Activated T-helper 17 cell treated with anti-CD3 and anti-CD28 coated beads, Interleukin-2, amount 50 U/mL, for 72 hours (primary cell): ENCODE measurements at places on chromosomes 5 and 9. TPM values are rescaled to one million over a fixed set of nuclear protein-coding genes. Genes with fewer than 3 reads are reported as not detected.

Gene ACOT12
- total RNA-seq, result not detected

DNA sequence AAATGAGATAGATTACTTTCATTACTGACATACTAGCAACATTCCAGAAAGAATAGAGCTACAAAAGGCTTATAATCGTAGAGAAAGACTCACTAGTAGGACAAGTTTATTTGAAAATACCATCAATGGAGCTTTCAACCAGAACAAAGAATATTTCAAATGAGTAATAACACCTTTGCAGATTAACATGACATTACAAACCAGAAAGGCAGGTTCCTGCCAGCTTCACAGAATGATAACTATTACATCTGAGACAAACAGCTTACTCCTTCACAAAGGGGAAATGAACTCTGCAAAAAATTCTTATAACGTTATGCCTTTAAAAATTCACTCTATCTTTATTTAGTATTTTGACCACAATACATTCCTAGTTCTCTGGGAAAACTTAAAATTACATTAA is 103.1 kb downstream of the EPB41L4A start:
- ATAC-seq, result no peak

Gene SPATA24
- 5.6 TPM for total RNA-seq

DNA sequence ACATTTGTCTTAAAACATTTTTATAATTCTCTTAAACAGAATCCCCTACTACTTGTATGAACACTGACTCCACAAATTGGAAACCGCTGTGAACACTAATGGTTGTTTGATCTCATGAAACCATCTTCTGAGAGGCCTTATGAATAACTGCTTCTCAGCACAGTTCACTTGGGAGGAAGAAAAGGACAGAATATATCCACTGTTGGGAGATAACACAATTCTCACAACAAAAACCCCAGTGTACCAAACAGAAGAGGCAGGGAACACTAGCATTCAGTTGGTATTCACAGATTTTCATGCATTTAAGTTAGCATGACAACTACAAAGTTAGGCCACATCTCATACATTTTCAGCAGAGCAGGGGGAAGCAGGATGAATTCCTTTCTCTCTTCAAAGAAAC is 89.0 kb upstream of the SELENOP start:
- no peak for ATAC-seq

DNA sequence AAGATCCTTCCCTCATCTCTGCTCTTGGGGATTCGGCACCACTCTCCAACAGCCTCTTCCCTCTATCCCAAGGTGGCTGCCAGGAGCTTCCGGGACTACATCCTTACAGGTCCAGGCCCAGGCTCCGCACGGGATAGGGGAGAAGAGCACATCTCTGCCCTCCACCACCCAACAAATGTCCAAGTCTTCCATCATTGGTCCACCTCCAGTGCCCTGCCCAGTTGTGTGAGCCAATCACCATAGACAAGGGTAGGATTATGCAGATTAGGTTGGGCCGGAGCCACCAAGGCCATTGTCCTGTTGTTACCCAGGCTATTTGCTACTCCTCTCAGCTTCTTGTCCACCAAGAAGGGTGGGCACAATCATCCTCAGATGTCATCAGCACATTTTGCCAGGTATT is 9.1 kb downstream of the UNC5A start:
- no peak for ATAC-seq

DNA sequence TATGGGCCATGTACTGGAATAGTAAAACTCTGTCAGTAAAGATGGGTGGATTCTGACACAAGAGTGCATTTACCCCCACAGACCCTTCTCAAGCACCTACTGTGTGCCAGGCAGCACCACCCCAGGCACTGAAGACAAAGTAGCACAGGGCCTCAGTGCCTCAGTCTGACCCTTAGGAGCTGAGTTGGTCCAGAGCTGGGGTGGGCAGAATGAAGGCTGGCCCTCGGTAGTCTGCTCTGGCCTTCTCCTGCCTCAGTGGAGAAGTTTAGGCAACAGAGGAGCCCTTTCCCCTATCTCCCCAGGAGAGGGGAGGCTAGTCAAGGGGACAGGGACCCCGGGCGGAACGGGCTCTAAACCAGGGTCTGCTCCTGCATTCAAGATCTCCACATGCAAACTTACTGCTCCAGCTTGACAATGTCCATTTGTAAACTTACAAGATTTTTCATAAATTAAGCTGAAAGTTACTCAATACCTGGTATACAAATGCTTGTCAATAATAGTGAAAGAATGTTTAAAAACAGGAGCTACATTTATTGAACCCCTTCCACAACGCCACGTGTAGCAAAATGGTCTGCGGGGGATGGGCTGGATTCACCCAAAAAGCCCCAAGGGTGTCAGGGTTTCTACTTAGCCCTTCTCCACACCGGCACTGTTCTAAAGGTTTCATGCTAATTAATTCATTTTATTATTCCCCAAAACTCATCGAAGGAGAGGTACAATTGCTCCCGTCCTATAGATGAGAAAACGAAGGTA is 1.5 kb downstream of the VDAC1 start:
- no peak for ATAC-seq

Gene DMRTA1
- 0.05 TPM for total RNA-seq

- no peak for ATAC-seq
Measured at GRCh38 chr9:133976887-133977286, 15.2 kb downstream of the VAV2 start.

Gene OLFM1
- not detected for total RNA-seq

GRCh38 chr5:106380736-106381135 is 1290.0 kb downstream of the EFNA5 start:
- ATAC-seq, result no peak

GRCh38 chr5:123035918-123036390 is 571 bp downstream of the PPIC start:
- peak; percentile 14 for ATAC-seq

GRCh38 chr9:121725008-121725775 is 73.8 kb downstream of the DAB2IP start:
- ATAC-seq, result no peak

DNA sequence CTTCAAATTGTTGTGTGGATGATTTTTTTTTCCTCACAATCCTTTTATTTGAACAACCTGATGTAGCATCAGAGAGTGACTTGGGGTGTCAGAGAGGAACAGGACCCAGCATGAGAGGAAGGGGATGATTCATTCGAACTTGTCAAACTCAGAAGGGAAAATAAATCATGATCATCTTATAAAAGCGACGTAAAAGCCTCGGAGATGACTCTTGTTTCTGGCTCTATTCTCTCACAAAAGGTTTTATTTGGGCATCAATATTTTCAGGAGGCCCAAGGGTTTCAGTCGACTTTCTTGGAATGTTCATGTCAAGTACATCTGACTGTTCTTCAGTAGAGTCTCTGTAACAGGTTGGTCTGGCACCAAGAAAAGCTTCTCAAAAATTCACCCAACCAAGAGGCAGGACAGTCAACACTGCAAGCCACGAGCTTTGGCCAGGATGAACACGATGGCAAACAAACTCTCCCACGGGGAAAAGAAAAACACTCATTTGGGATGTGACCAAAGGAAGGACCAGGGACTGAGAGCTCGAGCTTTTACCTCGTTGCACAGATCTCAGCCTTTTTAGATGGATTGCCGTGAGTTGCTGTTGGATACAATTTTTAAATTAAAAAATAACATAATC is 55.1 kb downstream of the ANKH start:
- peak; percentile 13 for ATAC-seq

DNA sequence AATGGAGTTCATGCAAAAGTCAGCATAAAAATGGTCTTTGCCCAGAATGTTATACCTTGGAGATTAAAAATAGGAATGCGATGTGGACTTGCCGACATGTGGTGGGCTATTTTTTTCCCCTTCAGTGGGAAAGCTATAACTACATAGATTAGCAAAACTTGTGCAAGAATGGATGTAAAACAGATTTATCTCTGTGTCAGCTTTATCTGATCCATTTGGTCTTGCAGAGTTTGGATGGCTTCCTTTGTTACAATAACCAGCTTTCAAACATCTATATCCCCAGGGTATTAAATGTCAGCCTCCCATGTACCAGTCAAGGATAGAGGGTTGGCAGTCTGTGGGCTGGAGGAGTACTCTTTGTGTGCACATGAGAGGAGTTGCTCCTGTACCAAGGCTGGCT is 284.9 kb downstream of the TMEM38B start:
- no peak for ATAC-seq

DNA sequence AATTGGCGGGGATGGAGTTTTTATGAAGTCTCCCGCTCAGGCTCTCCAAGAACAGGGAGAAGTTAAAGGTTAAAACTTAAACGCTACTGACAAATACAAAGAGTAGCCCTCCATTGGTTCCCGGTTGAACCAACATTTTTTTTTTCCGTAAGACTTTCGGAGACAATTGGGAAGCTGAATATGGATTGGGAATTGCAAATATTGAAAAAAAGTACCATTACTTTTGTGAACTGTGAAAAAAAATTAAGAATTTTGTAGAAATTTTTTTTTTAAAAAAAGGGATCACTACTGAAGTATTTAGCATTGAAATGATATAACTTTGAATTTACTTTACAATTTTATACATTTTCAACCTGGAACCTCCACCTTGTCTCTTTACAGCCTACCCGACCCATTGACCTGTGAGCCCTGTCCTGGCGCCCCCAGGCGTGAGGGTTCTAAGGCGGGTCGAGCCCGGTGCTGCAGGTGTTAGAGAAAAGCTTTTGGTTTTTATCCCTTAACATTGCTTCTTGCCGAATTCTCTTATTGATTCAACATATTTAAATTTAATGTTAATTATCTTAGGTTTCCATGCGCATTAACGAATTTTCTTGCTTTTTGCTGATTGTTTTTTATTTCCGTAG is 448 bp upstream of the ZNF782 start:
- no peak for ATAC-seq

Gene IFNA21
- not detected for total RNA-seq

Gene PCDH1
- total RNA-seq, result not detected

GRCh38 chr9:134412298-134412711 is 86.0 kb downstream of the RXRA start:
- no peak for ATAC-seq

- ATAC-seq, result no peak
Measured at GRCh38 chr9:38089387-38090165, 20.5 kb upstream of the SHB start.

- ATAC-seq, result no peak
Measured at GRCh38 chr5:607541-608428, 4.4 kb upstream of the CEP72 start.

Gene OTP
- not detected for total RNA-seq

DNA sequence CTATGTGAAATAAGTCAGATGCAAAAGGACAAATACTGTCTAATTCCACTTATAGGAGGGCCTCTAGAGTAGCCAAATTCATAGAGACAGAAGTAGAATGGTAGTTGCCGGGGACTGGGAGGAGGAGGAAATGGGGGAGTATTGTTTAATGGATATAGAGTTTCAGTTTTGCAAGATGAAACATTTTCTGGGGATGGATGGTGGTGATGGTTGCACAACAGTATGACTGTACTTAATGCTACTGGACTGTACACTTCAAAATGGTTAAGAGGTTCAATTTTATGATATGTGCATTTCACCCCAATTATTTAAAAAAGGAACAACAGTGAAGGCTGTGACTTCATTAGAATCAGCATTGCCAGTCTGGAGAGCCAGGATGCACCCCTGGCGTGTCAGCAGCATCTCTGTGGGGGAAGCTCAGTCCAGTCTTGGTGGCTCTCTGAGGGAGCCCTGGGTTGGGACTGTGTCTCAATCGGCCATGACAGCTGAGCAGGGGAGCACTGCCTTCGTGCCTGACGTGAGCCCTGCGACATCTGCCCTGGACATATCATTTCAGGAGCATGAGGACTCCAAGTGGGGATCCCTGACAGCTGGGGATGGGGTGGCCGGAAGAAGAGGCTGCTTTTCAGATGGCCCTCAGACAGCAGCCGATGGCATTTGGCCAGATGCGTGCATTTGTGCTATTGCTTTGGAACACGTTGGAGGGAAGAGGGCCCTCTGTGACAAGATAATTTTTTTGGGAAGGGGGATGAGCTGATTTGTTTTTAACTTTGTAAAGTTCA is 130.8 kb upstream of the STC2 start:
- no peak for ATAC-seq

DNA sequence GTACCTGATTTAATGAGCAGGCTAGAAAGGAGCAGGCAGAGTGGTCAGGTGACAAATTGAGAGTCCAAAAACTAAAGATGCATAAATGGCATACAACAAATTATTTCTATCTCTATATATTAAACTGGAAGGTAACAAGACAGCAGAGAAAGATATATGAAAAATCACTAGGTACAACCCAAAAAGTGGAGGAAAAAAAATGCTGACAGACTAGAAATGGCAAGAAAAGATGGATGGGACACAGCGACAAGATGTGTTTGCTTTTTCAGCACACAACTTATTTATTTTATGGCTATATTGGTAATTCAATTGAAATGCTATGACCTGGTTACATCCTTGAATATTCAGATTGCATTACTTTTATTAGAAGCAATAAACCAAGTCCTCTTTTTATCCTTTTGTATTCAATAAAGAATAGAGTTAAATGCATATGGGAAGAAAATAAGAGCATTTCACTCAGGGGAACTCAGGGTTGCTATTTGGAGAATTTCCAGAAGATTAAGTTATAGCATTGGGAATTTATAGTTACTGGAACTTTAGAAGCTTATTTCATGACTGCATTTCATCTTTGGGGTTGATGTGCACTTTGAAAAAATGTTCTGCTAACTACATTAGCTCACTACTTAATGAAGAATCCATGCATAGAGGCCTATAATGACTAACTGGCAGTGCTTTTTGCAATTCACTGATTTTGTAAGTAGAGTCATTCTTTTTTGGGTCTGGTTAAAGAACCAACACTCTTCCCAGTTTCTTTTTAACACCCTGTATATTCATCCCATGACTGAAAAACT is 566.6 kb upstream of the TUSC1 start:
- ATAC-seq, result no peak

GRCh38 chr9:127779136-127779981 is 893 bp upstream of the SH2D3C start:
- peak; percentile 82 for ATAC-seq

GRCh38 chr5:93246090-93246855 is 334.7 kb downstream of the NR2F1-AS1 start:
- ATAC-seq, result no peak

Gene BNC2
- not detected for total RNA-seq

Gene LCN15
- not detected for total RNA-seq

DNA sequence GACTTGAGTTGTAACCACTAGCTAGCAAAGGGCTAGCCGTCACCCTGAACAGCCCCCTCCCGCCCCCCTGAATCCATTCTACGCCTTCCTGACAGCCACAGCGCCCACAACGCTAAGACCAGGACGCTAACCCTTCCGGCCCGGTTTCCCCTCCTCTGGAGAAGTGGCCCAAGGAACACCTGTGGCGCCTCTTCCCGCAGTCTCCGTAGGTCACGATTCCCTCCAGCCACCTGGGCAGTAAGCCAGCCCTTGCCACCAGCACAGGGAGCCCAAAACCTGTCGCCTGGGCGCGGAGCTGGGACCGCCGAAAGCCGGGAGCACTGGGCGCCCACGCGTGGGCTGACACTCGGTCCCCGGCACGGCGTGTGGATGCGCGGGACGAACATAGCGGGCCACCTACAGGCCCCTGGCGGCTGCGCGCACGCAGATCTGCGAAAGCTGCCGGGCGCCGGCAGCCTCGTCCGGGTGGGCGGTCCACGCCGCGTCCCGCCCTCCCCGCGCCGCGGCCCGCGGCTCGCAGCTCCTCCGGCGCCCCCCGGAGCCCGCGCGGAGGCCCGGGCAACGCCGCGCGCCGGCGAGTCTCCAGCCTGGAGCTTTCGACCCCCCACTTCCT is 596 bp downstream of the IRF1 start:
- peak; percentile 2 for ATAC-seq

- no peak for ATAC-seq
Measured at GRCh38 chr5:92896722-92897121, 684.3 kb downstream of the NR2F1-AS1 start.

Gene MAMDC2
- not detected for total RNA-seq

GRCh38 chr9:100019541-100019940 is 79.3 kb downstream of the ERP44 start:
- ATAC-seq, result no peak
